ENCODE measurements at places on chromosomes 4 and X. TPM values are rescaled to one million over a fixed set of nuclear protein-coding genes. Genes with fewer than 3 reads are reported as not detected.

The FAM241A gene
- total RNA-seq, result 0.86 TPM

The CXCL13 gene
- not detected for total RNA-seq

The GAGE12F gene
- not detected for total RNA-seq

The ODAPH gene
- total RNA-seq, result not detected

The CTAG1B gene
- not detected for total RNA-seq

The PKD2 gene
- total RNA-seq, result 24.5 TPM

The ABLIM2 gene
- 7.6 TPM for total RNA-seq

The PCYT1B gene
- 0.02 TPM for total RNA-seq

The FRMD7 gene
- total RNA-seq, result not detected
